Suppressor macrophage treated with lipopolysaccharide for 4 hours (primary cell): ENCODE measurements at places on chromosomes 1 and 21.

DNA sequence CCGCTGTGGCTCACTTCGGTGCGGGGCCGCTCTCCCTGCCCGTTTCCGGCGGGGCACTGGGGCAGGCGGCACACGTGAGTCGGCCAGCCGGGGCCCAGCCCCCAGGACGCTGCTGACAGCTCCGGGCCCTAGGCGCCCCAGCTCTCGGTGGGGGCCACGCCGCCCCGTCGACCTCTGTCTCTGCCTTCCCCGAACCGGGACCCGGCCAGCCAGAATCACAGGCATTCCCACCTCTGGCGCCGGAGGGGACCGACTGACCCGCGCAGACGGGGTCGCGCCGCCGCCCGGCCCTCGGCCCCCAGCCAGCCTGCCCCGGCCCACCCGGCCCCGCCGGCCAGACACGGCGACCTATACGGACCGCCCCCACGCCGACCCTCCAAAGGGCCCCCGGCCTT, 755 bp downstream of the SCMH1 start:
- peak; percentile 36 for DNase-seq

GRCh38 chr1:35657851-35658250, 16.5 kb upstream of the PSMB2 start:
- no peak for DNase-seq

- no peak for DNase-seq
Observed at GRCh38 chr1:34915521-34915920, 13.9 kb downstream of the DLGAP3 start.

DNA sequence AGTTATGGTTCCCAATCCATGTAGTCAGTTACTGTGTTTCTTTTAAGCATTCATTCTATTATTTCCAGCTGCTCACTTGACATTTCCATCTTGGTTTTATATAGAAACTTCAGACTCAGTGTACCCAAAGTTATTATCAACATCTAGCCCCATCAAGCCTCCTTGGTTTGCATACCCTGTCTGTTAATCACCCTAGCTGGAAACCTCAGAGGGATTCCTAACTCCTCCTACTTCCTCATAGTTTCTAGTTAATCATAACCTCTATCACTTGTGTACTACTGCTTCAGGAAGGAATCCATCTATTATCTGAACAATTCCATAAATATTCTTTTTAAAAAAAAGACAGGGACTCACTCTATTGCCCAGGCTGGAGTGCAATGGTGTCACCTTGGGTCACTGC, 293.3 kb downstream of the SDCCAG8 start:
- DNase-seq = no peak

- DNase-seq = no peak
Observed at GRCh38 chr1:156884560-156885184, 8.8 kb upstream of the PEAR1 start.

- DNase-seq = no peak
Observed at GRCh38 chr21:38487901-38488639, 10.2 kb downstream of the ERG start.

GRCh38 chr1:246582301-246583055, 16.2 kb downstream of the CNST start:
- peak; percentile 35 for DNase-seq
